Foreskin fibroblast (primary cell): ENCODE measurements at places on chromosomes 11 and 22.
A peak's percentile ranks its signal among the peaks of the same experiment; 100 is the strongest.

GRCh38 chr11:105937331-105937730, 84.7 kb downstream of the MSANTD4 start:
- DNase-seq: peak; percentile 65

DNA sequence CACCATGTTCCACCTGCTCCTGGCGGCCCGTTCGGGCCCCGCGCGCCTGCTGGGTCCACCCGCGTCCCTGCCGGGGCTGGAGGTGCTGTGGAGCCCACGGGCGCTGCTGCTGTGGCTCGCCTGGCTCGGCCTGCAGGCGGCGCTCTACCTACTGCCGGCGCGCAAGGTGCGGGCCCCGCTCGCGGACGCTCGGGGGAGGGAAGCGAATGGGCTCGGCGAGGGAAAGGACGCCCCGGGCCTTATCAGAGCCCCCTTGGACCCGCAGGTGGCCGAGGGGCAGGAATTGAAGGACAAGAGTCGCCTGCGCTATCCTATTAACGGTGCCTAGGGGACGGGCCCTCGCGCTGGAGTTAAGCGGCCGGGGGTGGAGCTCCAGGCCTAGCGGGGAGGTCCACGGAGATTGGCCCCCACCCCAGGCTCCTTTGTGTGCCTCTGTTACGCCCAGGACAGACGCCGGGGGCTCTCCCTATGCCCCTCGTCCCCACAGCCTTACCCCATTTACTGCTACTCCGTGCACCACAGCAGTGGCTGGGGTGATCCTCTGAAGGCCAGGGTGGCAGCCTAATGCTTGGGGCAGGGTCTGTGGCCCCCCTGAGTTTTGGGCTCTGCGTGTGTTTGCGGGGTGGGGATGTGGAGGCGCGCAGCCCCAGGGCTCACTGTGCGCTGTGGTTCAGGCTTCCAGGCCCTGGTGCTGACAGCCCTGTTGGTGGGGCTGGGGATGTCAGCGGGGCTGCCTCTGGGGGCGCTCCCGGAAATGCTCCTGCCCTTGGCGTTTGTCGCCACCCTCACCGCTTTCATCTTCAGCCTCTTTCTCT, 1.1 kb downstream of the TM7SF2 start:
- DNase-seq: peak; percentile 84

- DNase-seq: peak; percentile 87
Measured at GRCh38 chr11:67347964-67348749, 5.2 kb downstream of the POLD4 start.

GRCh38 chr11:117950301-117950700, 21.1 kb upstream of the TMPRSS13 start:
- DNase-seq: peak; percentile 18

DNA sequence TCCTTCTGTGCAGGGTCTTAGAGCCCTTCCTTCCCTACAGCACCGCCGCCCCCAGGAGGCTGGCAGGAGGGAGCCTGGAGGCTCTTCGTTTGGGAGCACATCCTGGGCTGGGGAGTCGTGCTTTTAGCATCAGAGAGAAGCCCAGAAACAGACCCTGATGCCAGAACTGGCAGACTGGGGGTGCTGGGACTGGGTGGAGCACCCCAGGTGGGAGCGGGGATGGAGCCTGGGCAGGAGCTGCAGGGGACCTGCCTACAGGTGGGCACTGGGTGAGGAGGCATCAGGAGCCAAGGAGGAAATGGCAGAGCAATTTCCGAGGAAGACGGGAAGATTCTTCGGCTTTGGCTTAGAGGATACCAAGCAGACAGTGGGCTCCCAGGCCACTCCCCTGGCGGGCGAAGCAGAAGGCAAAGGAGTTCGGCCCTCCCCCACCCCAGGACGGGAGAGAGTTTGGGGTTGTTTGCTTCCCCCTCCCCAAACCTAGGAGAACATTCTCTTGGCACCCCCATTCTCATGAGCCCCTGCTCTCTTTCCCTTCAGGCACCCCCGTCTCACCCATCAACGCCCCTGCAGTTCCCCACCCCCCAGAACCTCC, 1.1 kb downstream of the SYT7 start:
- no peak for DNase-seq

DNA sequence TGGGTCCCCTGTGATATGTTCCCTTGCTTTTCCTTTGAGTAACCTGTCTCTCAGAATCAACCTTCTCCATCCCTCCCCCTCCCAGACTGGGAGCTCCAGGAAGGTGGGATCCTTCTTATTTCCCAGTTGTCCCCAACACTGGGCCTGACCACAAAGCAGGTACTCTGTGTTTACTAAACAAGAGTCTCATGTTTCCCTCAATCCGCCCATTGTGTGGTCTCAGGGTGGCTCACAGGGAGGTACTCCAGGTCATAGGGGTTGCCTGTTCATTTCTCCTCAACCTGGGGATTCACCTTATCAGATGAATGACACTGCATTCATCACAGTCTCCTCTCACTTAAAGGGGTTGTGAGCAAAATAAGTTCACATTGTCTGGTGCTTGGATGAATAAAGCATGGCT, 26.4 kb upstream of the NAV2 start:
- DNase-seq: no peak

- DNase-seq: no peak
Measured at GRCh38 chr11:69400140-69400539, 81.3 kb upstream of the LINC01488 start.

DNA sequence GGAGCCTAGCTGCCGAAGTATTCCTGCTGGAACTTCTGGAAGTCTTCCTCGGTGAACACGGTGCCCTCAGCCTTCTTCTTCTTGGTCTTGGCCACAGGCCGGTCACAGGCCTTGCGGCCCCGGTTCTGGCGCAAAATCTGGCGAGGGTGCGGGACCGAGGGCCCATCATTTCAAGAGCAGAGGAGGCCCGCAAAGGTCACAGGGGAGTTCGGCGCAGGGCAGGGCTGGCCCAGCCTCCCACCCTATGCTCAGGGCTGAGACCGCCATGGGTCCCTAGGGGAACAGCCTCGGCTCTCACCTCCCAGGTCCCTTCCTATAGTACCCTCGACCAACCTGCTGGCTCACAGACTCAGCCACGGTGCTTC, 3.1 kb downstream of the RPS19BP1 start:
- no peak for DNase-seq
